Stimulated activated CD4-positive, alpha-beta T cell treated with anti-CD3 and anti-CD28 coated beads, Interleukin-4, amount 100 ng/mL, for 48 hours (primary cell): ENCODE measurements at places on chromosomes 13 and 19.

DNA sequence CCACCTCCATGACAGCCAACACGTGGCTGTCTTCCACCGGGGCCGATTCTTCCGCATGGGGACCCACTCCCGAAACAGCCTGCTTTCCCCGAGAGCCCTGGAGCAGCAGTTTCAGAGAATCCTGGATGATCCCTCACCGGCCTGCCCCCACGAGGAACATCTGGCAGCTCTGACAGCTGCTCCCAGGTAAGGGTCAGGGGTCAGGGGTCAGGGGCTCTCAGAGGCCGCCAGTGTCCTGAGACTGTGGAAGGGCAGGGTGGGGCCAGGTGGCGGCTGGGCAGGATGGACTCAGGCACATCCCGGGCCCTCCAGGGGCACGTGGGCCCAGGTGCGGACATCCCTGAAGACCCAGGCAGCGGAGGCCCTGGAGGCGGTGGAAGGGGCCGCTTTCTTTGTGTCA is 15.0 kb downstream of the CPT1C start:
- no peak for DNase-seq

DNA sequence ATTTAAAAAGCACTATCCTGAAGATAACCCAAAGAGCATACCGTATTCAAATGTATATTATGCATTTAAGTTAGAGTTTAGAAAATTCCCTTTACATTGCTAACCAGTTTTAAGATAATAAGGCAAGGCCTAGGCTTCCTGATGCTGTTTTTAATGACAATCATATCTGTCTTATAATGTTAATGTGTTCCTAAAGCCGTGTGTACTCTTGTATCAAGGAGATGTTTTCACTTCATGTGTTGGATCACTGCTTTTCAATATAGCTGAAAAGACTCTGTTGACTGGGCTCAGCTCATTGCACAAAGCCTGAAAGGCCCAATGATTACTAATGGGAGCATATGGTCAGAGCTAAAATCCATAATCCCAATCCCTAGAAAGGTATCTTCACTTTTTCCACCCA is 81.6 kb downstream of the DACH1 start:
- no peak for DNase-seq

GRCh38 chr13:38730332-38730731 is 43.5 kb downstream of the FREM2 start:
- no peak for DNase-seq

- no peak for DNase-seq
These were observed 216.5 kb downstream of the EFNB2 start for GRCh38 chr13:106318941-106319411.

DNA sequence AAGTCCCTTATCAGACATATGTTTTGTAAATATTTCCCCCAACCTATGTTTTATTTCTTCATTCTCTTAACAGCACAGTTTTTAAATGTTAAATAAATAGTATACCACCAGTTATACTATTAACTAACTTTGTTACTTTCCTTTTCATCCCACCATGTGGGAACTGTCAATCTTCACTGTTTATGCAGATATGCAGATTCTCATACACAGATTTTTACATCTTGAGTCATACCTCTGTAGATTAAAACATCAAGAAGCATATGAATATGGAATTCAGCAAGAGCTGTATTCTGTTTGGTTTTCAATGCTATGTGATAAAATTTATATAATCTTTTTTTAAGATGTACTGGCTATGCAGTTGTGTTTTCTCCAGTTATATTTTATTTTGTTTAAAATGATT is 566.3 kb downstream of the LIG4 start:
- no peak for DNase-seq

GRCh38 chr13:95115525-95115924 is 185.7 kb downstream of the ABCC4 start:
- no peak for DNase-seq

GRCh38 chr13:42112864-42113263 is 64.4 kb downstream of the DGKH start:
- DNase-seq, result no peak

- no peak for DNase-seq
These were observed 35.9 kb upstream of the MAB21L1 start for GRCh38 chr13:35512271-35512920.

DNA sequence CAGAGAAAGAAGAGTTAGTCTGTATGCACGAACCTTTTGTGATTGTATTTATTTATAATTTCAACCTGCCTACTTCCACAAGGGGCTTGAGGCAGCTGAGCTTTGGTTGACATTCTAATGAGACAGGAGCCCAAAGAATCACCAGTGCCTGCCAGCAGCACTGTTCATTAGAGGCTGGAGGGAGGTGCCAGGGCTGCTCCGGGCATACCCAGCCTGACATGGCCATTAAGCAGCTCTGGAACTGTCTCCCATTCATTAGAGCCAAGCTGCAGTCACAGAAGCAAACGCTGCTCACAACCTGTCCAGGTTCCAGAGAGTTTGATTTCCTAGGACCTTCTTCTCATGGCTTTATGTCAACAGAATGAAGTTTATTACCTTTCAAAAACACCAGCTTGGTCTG is 425.5 kb downstream of the RFC3 start:
- DNase-seq, result no peak

DNA sequence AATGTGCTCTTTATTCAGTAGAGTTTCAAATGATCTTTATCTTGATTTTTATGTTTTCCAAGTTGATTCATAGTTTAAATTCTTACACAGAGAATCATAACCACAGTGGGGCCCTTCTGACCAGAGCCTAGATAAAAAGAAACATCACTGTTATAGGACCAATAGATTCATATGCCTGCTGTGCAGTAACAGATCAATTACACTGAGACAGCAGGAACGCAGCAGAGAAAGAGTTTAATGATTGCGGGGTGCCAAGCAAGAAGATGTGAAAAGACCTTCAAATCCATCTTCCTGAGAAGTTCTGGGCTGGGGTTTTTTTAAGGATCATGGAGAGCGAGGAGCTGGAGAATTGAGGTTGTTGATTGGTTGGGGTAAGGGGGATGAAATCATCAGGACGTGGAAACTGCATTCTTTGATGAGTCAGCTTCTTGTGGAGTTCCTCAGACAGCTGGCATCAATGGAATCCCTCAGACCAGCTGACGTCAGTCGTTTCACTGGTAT is 346.6 kb downstream of the TBC1D4 start:
- no peak for DNase-seq

DNA sequence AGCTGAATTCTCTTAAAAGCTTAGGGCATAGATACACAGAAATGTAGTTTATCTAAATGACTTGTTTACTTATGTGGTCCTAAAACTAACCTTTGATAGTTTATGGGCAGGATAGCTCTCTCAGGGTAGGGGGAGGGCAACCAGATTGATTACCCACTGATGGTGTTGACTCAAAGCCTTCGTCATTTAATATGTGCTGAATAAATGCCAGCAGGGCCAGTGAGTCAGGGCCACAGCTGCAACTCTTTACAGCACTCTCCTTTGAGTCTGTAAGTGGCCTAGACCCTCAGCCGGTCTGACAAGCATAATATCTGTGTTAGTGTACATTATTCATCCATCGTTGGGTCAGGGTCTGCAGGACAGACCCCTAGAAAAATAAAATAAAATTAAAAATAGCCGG is 128.5 kb downstream of the ZNF675 start:
- DNase-seq, result no peak

- no peak for DNase-seq
These were observed 41.1 kb downstream of the OR10H4 start for GRCh38 chr19:15989889-15990288.

DNA sequence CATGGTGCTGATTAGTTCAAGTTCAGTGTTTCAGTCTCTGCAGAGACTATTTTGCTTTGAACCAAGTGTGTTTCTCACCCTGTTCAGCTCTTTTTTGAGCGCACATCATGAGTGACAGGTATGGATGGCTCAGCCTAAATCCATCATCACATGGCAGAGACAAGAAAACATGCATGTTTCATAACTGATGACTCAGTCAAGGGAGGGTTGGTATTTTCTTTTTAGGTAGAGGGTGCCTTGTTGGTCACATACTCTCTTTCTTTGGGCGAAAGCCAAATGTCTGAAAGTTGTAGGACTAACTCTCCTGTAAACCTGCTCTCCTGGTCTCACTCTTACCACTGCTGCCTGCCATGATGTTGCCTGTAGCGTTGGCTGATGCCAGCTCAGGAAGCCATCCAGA is 48.1 kb upstream of the RAP2A start:
- no peak for DNase-seq

DNA sequence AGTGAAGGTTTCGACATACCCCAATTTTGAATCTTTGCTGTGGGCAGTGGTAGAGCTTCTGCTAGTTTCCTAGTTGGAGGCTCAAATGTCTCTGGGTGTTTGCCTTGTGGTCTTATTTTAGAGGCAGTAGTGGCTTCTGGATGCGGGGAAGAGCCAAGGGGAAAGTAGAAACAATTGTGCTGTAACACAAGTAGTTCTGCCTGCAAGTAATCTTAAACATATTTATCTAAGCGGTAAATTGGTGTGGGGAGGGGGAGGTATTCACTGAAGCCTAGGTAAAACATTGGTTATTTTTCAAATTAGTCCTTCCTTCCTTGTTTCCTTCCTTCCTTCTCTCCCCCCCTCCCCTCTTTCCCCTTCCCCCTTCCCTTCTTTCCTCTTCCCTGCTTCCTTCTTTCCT is at the start of gene PCDH20:
Gene PCDH20 (minus strand): TSS at position 101 of the 400 bp plus-strand sequence. CDS start 691 bp downstream, outside the sequence.
- no peak for DNase-seq

DNA sequence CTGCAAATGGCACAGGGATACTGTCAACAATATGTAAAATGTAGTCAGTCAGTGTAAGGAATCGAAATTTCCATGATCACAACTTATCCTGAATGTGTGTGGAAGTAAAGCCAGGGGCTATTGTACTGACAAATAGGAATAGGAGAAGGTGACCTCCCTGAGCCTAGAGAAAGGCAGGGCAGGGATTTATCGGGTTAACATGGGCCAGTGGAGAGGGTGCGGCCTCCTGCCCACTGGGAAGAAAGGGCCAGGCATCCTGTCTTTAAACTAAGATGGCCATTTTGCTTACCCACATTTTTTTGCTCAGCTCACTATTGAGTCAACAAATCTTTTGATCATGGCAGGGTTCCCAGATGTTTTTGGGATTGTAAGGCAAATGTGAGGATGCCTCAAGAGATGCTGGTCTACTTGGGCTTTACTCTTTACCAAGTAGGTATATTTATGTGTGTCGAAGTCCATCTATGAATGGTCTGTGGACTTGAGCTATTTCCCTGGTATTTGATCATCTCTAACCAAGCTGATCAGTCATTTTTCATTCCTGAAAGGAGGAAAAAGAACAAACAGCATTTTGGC is 116.6 kb upstream of the RNF113B start:
- no peak for DNase-seq

DNA sequence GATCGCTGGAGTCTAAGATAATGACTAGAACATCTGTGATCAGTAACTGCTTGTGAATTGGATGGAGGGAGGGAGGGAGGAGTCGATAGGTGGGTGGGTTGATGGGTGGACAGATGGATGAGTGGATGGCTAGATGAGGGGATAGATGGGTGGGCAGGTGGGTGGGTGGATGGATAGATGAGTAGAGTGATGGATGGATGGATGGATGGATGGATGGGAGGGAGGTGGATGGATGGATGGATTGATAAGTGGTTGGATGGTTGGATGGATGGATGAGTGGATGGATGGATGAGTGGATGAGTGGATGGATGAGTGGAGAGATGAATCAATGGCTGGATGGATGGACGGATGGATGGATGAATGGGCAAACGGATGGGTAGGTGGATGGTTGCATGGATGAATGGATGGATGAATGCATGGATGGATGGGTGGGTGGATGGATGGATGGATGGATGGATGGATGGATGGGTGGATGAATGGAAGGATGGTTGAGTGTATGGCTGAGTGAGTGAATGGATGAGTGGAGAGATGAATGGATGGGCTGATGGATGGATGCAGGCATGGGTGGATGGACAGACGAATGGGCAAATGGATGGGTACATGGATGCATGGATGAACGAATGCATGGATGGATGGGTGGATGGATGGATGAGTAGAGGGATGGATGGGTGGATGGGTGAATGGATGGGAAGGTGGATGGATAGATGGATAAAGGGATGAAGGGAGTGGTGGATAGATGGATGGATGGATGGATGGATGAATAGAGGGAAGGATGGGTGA is 44.0 kb upstream of the NFIC start:
- DNase-seq, result no peak

- no peak for DNase-seq
These were observed 41.2 kb upstream of the KCTD4 start for GRCh38 chr13:45242070-45242469.

- no peak for DNase-seq
These were observed 201.7 kb upstream of the UBL3 start for GRCh38 chr13:30052120-30052519.

DNA sequence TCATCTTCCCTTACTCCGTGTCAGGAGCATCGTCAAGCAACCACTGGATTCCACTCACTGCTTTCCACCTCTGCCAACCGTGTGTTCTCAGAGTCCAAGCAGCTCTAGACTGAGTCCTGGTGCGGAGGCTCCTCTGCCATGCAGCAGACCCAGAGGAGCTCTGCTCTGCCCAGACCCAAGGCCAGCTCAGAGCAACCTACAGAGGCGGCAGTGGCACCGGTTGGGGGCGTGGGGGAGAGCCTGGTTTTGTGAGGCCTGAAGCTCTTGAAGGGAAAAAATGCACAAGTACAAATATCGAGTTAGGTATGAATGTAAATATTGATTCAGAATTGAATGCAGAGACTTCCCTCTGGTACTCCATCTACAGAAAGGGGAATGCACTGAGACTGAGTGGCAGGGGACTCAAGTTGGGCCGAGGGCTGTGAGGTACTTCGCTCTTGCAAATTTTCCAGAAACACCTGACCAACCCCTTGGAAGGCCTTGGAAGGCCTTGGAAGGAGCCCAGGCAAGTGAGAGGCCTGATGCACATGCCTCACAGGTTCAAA is 46.7 kb downstream of the GJA3 start:
- no peak for DNase-seq

- no peak for DNase-seq
These were observed 86.2 kb downstream of the ANKRD10 start for GRCh38 chr13:110828705-110829104.
